HT-29 (cell line): ENCODE measurements at places on chromosomes 1 and 21. TPM values are rescaled to one million over a fixed set of nuclear protein-coding genes. Genes with fewer than 3 reads are reported as not detected.
A peak's percentile ranks its signal among the peaks of the same experiment; 100 is the strongest.

The GPR61 gene
- 0.18 TPM in 1 of 2 replicates, not detected in the other for total RNA-seq

GRCh38 chr1:94418664-94419655 lies 771 bp downstream of the ABCD3 start:
- peak; percentile 75 for DNase-seq

- no peak for DNase-seq
Observed at GRCh38 chr1:179023946-179024650, 1.6 kb upstream of the FAM20B start.

DNA sequence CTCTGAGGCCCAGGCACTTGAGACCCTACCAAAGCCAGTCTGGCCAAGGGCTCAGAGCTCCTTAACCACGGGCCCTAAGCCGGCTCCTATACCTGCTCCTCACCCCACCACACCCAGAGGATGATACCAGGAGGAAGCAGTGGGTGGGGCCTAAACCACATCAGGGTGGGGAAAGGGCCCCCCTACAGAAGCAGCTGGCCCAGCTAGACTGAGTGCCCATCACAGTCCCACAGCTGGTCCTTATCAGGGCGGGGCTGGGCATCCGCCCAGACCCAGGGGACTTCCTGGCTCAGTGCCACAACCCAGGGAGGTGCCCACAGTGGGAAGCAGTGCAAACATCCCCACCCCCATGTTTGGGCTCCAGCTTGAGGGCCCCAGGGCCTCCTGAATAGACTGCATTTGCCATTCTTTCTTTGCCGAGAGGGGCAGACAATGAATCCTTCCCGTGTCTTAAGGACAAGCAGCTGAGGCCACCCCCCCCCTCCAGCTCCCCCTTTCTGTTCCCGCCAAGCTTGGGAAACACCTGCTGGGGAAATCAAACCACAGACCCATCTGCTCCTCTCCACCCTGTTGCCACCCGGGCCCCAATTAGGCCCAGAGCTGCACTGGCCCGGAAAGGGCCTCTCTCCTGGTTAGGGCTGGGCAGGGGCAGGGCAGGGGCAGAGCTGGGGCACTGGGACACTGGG lies 6.2 kb downstream of the E2F2 start:
- DNase-seq: peak; percentile 38

- no peak for DNase-seq
Observed at GRCh38 chr21:19704832-19705231, 1293.4 kb upstream of the NCAM2 start.

GRCh38 chr1:74835051-74835450 lies 102.1 kb downstream of the TYW3 start:
- no peak for DNase-seq

- no peak for DNase-seq
Observed at GRCh38 chr1:25098717-25099116, 133.6 kb downstream of the SYF2 start.

DNA sequence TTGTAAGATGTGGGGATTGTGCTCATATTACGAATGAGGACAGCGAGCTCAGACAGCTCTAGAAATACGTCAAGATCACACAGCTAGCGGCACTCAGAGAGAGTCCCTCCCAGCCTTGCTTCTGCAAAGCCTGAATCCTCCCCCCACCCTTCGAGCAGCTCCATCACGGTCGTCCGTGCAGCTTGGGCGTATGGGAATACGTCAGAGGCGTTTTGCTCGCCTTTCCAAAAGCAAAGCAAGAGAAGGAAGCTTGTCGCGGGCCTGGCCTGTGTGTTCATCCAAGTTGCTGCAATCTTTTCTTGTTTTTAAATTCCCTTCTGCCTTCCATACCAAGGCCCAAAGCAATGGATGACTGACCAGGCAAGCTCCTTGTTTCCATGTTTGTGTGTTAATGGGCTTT lies 125.5 kb upstream of the IRF2BP2 start:
- no peak for DNase-seq

- no peak for DNase-seq
Observed at GRCh38 chr1:248688527-248689298, 13.9 kb downstream of the OR14I1 start.

DNA sequence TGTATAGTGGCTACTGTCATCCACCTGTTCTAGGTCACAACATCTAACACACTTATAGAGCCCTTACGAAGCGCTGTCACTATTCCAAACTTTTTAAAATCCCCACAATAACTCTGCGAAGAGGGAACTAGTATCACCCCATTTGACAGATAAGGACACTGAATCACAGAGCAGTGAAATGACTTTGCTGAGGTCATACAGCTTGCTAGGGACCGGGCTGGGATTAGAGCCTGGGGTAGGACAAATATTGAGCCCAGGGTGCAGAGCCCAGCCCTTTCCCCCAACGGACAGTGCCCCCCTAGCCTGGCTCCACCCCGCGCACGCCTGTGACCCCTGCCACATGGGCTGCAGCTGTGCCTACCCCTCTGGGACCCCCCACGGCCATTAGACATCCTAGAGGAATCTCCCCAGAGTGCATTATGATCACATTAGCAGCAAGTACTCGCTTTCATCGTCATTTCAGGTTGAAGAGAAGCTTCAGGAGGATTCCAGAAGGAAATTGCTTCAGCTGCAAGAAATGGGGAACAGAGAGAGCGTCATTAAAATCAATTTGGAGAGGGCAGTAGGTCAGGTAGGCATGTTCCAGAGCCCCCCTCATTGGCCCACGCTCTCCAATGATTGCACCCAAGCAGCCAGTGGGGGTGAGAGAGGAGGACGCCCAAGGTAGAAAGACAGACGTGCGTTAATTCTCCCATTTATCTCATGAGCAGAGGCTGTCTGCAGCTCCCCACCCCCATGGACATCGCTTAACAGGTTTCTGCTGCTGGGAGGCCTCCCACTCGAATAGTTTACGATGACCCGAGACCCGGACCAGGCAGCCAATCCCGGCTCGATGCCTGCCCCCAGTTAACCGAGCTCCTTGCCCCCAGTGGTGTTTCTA lies 77.2 kb downstream of the FHAD1 start:
- DNase-seq: no peak

DNA sequence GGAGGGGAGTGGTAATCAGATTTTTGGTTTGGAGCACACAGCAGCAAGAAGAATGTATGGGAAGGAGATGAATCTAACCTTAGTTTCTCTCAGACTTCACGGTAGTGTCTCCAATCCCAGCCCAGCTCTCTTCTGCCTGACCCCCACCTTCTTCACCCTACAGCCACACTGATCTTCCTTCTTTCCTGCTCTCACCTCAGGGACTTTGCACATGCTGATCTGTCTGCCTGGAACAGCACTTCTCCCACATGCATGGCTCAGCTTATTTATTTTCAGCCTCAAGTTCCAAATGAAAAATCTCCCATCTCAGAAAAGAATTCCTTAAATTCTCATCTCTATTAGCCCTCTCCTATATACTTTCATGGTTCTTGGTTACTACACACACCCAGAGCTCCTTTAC lies 48.8 kb upstream of the LPAR3 start:
- no peak for DNase-seq

GRCh38 chr1:158037866-158038359 lies 44.5 kb downstream of the KIRREL1 start:
- no peak for DNase-seq

DNA sequence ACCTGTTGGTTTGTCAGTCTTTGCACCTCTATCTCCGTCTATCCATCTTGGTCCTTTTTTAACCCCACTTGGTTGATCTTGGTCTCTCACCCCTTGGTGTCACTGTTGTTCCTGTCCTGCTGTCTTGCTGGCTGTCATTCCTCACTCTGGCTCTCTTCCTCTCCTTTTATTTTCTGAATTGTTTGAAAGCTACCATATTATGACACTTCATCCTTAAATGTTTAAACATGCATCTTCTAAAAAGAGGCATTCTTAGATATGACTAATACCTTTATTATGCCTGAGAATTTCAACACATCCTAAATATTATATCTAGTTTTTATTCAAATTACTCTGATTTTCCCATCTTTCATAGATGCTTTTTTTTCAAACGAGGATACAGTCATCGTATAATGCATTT lies 37.0 kb downstream of the BACH1 start:
- no peak for DNase-seq

DNA sequence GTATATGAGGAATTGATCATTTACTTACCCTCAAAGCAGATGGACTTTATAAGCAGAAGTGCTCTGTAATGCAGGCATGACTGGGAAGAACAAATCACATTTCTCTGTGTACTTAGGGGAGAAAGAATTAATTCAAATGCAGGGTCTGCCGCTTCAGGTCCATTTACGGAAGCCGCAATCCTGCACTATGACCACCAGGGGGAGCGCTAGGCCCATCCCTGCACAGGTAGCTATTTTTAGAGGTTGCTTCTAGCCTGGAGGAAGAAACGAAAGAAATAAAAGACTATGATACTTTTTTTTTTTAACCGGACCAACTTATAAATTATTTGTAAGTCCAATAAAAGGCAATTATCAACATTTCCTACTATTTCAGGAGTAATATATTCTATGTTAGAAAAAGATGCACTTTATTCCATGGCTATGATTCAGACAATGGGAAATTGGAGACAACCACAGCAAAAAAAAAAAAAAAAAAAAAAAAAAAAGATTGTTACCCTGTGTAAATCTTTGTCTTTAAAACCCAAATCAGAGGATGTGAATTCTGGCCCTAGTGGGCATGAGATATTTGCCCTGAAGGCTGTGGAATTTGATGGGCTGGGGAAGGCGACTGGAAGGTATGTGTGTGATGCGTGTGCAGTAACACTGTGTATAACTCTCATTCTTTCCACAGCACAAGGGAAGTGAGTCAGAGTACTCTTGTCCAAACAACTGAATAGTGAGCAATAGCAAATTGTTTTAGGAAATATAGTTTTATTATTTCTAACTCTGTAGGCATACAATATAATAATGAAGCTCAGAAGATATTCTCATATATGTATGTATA lies 12.9 kb upstream of the FYB2 start:
- peak; percentile 91 for DNase-seq
